ENCODE measurements at places on chromosomes 11 and 22.

DNA sequence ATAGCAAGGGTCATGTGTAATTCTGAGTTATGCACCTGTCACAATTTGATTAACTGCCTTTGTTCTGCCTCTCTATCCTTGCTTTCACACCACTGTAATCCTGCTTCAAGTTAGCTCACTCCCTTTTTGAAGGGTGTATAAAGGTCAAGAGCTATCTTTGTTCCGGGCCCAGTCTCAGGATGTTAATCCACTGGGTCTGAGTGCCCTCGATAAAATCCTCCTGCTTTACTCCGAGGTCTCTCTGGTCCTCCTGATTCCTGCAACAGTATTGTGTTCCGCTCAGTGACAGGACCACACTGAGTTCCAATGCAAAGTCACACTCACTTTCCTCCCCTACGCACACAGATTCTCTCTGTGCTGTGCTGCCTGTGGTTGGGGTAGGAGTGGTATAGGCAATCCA is 186.5 kb downstream of the DYNC2H1 start:
- no peak for DNase-seq

DNA sequence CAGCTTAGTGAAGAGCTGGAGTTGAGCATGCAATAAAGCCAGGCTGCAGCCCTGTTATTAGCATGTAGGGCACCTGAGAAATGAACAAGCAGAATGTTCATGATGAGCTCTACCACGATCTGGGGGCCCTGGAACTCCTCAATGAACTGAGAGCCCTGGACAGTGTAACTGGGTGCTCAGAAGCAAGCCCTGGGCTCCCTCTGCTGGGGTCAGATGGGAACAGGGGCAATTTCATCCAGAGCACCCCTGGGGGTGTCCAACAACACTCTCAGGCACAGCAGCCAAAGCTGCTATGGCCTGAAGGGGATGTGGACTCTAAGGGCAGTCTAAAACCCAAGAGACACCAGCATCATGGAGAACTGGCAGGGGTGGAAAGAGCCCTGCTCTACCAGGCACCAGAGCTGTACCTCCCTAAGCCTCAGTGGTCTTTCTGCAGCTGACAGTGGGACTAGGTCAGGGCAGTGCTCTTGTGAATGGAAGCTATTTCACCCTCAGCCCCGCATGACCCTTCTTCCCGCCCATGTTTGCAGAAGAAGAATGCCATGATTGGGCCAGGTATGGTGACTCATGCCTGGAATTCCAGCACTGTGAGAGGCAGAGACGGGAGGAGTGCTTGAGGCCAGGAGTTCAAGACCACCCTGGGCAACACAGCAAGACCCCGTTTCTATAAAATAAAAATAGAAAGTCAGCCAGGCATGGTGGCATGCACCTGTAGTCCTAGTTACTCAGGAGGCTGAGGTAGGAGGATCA is 28.9 kb downstream of the THOC5 start:
- DNase-seq: no peak

- DNase-seq: no peak
Measured at GRCh38 chr11:61549662-61550568, 31.0 kb downstream of the SYT7 start.

GRCh38 chr22:49352361-49353169 is 475.1 kb downstream of the BRD1 start:
- DNase-seq: no peak

DNA sequence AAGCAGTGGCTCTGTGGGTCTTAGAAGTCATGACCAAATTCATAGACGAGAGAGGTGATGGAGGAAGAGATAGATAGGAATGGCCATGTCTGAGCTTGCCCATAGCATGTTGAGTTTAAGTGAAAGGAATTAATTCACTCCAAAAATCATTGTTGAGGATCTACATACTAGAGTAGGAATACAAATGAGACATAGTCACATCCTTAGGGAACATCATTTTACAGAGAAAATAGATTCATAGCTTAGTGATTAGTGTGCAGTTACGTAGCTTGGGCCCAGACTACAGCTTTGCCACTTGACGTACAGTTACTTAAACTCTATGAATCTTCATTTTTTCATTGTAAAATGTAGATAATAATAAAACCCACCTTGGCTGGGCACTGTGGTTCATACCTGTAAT is 21.4 kb upstream of the BMAL1 start:
- no peak for DNase-seq

GRCh38 chr11:23540101-23540561 is 679.9 kb upstream of the CCDC179 start:
- no peak for DNase-seq

GRCh38 chr11:1486054-1486825 is at the start of gene MOB2:
TSS of gene MOB2 (minus strand) at chr11:1486779. CDS start at chr11:1486556, 223 bp downstream.
- no peak for DNase-seq

- DNase-seq: no peak
Measured at GRCh38 chr11:70642266-70642665, 243.9 kb downstream of the CTTN start.
